H1 (cell line): ENCODE measurements at places on chromosomes 1 and 21. TPM values are rescaled to one million over a fixed set of nuclear protein-coding genes. Genes with fewer than 3 reads are reported as not detected.

CHRNB2 gene
- polyA plus RNA-seq, result 3.1 and 3.4 TPM in 2 replicates

PRKAA2 gene
- polyA plus RNA-seq, result 1.4 and 2.6 TPM in 2 replicates

SERPINC1 gene
- 0.08 TPM in 1 of 2 replicates, not detected in the other for polyA plus RNA-seq

PYHIN1 gene
- polyA plus RNA-seq, result not detected in 2 replicates

SPATA46 gene
- polyA plus RNA-seq, result not detected in 2 replicates

CD84 gene
- polyA plus RNA-seq, result not detected in 2 replicates

ABCD3 gene
- 3.6 and 6.6 TPM in 2 replicates for polyA plus RNA-seq

PGLYRP3 gene
- polyA plus RNA-seq, result not detected in 2 replicates

CFAP141 gene
- polyA plus RNA-seq, result not detected in 2 replicates

KCNK2 gene
- 0.22 and 0.59 TPM in 2 replicates for polyA plus RNA-seq

UTS2 gene
- polyA plus RNA-seq, result not detected in 2 replicates

C1orf116 gene
- polyA plus RNA-seq, result 1.7 and 2.2 TPM in 2 replicates
